Temporal lobe (tissue), 4 donors: ENCODE measurements at places on chromosomes 2 and 18. TPM values are rescaled to one million over a fixed set of nuclear protein-coding genes. Genes with fewer than 3 reads are reported as not detected.

FSHR gene
- not detected for total RNA-seq

RTKN gene
- total RNA-seq, result 3.4 TPM

NCKAP5 gene
- 9.3 TPM for total RNA-seq

ANKMY1 gene
- total RNA-seq, result 7.1 TPM

CHRNA1 gene
- total RNA-seq, result not detected

SH2D6 gene
- total RNA-seq, result 0.74 TPM

SOWAHC gene
- total RNA-seq, result 30.2 TPM

RNU2-63P gene
- not detected for total RNA-seq

OSR1 gene
- 1.7 TPM for total RNA-seq

SERPINB10 gene
- total RNA-seq, result not detected

AKAIN1 gene
- 2.5 TPM for total RNA-seq

QPCT gene
- 9.6 TPM for total RNA-seq

FIGN gene
- 3.7 TPM for total RNA-seq

SULT1C4 gene
- total RNA-seq, result 16.7 TPM

B4GALT6 gene
- 6.4 TPM for total RNA-seq

CRYGD gene
- 1.2 TPM for total RNA-seq

KCNJ13 gene
- 1.2 TPM for total RNA-seq

SERPINB3 gene
- total RNA-seq, result not detected

ESPNL gene
- under 0.01 TPM for total RNA-seq

USP40 gene
- 11.3 TPM for total RNA-seq

ITPRIPL1 gene
- total RNA-seq, result 3.4 TPM

CCDC138 gene
- total RNA-seq, result 29.0 TPM

FARSB gene
- total RNA-seq, result 25.1 TPM

VWC2L gene
- total RNA-seq, result 3.2 TPM

LDLRAD4 gene
- 63.4 TPM for total RNA-seq

STARD6 gene
- not detected for total RNA-seq

SERPINB11 gene
- not detected for total RNA-seq

SIGLEC15 gene
- not detected for total RNA-seq

UGP2 gene
- 85.1 TPM for total RNA-seq

MC4R gene
- total RNA-seq, result 1.2 TPM

APCDD1 gene
- total RNA-seq, result 9.8 TPM

ABCG5 gene
- not detected for total RNA-seq

DES gene
- total RNA-seq, result 0.49 TPM

UGT1A6 gene
- not detected for total RNA-seq

DPP10 gene
- total RNA-seq, result 50.9 TPM

RAX gene
- not detected for total RNA-seq

PAX8 gene
- not detected for total RNA-seq

SLC8A1 gene
- total RNA-seq, result 109 TPM

BOLL gene
- not detected for total RNA-seq

MYO5B gene
- total RNA-seq, result 12.0 TPM

TUBA4B gene
- not detected for total RNA-seq

DSC3 gene
- 0.49 TPM for total RNA-seq

SERPINB8 gene
- 0.98 TPM for total RNA-seq

LYG2 gene
- not detected for total RNA-seq

KCMF1 gene
- total RNA-seq, result 22.6 TPM

INHBB gene
- 4.9 TPM for total RNA-seq

SERPINB4 gene
- total RNA-seq, result not detected

GULP1 gene
- 64.2 TPM for total RNA-seq

HS6ST1 gene
- total RNA-seq, result 48.7 TPM
